ENCODE measurements at places on chromosomes 2 and 18.
A peak's percentile ranks its signal among the peaks of the same experiment; 100 is the strongest.

DNA sequence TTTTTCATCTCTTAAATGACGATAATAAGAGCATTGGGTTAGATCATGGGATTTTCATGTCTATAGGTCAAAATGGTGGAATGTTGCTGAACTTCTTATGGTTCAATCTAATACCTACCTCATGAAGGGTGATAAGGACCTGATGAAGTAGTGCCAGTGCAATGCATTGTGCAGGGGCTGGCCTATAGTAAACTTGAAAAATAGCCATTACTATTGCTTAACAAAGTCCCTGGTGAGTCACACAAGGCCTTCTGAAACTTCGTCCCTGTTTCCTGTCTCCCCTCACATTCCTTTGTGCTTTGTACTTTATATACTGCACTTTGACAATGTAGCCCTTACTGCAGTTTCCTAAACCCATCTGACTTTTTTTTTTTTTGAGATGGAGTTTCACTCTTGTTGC is 515.9 kb downstream of the SLC4A3 start:
- DNase-seq, result peak; percentile 88

- DNase-seq, result peak; percentile 59
Measured at GRCh38 chr18:25594351-25594750, 242.4 kb upstream of the ZNF521 start.

DNA sequence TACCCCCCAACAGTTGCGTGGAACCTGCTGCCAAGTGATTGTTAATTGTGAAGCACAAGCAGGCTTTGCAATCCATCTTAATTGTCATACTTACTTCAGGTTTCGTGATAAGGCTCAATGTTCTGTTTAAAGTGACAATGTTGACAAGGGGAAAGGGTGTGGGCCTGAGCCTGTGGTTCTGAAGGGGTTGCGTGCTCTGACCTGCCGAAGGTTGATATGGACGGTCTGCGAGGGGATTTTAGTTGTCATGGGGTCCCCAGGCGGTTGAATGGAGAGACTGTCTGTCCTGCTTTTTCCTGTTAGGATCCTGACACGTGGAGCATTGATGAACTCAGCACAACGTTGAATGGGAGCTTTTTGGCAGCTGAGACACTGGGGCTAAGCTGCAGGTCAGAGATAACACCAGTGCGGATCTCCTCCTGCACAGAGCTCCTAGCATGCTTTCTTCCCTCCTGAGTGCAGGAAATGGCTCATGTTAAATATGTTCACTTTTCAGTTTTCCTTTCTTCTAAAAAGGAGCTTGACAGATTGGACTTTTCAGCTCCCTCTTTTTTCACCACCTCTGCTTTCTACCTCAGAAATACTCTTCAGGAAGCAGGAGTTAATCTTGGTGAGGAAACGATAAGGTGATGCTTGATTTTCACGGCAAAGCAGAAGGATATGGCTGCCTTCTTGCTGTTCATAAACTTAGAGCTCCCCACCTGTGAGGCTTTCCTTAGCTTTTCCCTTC is 62.9 kb upstream of the ZEB2 start:
- DNase-seq, result no peak

GRCh38 chr2:27921424-27921823 is 30.9 kb downstream of the BABAM2 start:
- no peak for DNase-seq

- no peak for DNase-seq
Measured at GRCh38 chr2:128817171-128817570, 498.5 kb upstream of the HS6ST1 start.

DNA sequence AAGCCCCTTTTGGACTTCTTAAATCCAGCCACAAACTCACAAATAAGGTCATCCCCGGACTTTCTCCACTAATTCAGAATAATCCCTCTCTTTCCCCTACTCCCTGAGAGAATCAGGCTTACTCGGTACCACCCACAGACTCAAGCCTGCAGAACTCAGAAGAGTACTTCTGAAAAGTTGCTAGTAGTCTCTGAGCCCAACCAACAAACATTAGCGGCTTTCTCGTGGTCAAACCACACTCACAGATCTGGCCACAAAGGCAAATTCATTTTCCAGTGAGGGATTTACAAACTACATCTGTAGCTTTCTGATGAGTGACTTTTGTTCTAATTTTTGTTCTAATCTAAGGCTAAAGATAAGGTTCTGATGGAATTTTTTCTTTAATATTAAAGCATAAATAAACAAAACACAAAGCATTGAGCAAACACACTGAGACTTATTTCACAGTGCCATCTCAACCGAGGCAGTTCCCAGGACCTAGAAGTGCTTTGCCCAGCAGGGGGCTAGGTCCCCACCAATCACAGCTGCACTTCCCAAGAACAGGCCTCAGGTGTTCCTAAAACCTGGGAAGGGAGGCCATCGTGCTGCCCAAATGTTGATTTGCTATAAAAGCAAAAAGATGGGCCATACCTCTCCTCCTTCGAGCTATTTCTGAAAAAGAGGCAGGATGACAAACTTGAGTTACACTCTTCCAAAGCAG is 110.7 kb downstream of the COLEC12 start:
- peak; percentile 75 for DNase-seq

GRCh38 chr18:50722311-50722710 is 97.5 kb downstream of the MRO start:
- DNase-seq, result no peak

DNA sequence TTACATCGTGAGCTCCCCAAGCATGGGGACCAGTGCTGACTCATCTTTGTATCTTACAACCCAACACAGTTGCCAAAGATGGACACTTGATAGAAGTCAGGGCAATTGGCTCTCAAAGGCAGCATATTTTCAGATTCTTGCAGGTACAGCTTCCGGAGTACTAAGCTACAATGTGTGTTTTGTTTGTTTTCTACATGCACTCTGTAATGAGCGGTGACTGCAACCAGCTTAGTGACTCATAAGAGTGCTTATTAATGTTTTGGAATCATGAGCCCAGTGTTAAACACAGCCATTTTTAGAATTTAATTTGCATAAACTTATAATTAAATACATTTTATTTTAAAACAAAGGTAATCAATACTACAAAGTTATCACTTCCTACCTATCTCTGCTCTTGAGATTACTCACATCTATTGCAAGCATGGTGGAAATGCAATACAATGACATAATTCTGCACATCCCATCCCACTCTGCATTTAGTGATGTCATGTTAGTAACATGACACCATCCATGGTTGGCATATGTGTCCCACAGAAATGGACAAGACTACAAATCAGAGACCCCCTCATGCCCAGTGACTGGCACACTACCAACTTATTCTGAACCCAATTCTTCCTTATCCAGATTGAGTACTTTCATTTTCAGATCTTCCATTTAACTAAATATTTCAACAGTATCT is 399.8 kb upstream of the ST6GAL2 start:
- no peak for DNase-seq

DNA sequence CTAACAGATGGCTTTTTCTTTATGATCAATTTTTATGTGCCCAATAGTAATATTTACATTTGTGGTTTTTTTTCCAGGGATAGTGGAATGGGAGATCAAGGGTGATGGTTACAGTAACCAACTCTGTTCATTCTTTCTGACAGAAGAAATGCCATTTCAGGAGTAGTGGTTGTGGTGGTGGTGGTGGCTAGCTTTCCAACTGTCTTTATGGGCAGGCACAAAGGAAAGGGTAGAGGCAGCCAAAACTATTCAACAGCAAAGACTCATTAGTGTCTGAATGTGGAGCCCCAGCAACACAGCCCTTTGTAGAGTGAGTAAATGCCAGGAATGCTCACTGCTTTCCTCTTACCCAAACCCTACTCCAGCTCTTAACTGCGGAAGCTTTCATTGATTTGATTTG is 227.7 kb downstream of the RND3 start:
- DNase-seq, result no peak

DNA sequence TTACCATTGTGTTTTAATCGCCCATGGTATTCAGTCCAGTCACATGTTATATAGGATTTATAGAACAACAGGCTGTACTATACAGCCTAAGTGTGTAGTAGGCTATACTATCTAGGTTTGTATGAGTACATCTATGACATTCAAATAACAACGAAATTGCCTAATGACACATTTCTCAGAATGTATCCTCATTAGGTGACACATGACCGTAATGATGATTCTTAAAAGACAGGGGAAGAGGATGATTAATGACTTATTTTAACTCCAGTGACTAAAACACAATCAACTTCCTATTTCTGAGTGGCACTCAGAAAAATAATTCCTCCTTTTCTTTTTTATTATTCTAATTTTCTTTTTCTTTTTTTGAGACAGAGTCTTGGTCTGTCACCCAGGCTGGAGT is 63.0 kb upstream of the ACSL3 start:
- DNase-seq, result no peak

GRCh38 chr18:25349926-25350487 is 2.0 kb downstream of the ZNF521 start:
- peak; percentile 40 for DNase-seq

DNA sequence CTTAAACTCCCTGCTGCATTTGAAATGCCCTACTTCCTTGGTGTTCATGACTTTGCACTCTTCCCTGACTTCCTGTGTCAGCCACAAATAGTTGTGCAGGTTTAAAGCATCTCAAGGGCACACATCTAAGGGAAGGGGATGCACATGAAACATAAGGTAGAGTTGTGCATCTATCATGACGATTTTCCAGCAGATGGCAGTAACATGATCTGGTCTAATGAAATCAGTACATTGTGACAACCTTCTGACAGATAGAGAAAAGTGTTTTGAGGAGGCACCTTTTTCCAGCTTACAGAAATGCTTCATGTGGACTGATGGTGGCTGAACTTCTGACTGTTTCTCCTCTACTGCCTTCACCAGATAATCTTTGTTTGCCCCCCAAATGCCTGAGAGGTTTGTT is 238.9 kb downstream of the XIRP2 start:
- DNase-seq, result peak; percentile 23

DNA sequence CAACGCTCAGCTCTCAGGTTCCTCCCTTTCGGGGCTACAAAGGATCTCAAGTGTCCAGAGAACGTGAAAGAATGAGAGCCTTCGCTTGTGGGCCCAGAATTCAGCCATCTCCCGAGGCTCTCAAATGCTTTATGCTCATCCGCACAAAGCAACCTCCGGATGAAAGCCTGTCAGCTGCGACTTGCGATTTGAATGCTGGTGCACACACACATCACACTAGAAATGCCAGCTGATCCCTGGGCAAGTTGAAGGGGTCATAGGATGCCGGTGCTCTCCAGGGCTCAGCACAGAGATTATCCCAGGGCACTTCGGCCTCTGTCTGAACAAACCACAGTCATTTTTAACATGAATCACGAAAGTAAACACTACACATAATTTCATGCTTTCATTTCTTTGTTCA is 141.8 kb upstream of the MYT1L start:
- DNase-seq, result no peak

- DNase-seq, result no peak
Measured at GRCh38 chr2:179044500-179044899, 5.4 kb downstream of the CCDC141 start.

DNA sequence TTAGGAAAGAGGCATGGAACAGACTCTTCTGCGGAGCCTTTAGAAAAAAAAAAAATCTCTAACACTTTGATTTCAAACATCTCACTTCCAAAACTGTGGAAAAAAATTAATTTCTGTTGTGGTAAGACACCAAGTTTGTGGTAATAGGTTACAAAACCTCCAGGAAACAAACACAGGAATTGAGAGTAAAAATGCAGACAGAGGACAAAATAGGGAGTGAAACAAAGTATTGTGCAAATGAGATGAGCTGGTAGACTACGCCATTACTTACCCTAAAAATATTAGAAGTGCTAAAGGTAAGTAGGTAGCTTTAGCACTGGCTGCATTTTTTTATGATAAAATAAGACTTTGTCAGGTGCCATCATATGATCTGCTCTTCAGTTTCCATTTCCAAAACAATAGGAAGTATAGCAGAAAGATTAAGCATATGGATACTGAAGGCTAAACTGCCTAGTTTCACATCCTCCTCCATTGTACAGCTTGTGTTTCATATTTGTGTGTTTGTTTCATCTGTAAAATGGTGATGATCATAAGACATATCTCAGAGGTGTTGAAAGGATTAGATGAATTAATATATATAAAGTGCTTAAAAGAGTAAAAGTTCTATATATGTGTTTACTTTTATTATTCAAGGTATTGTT is 309.2 kb downstream of the NR4A2 start:
- no peak for DNase-seq

- peak; percentile 78 for DNase-seq
Measured at GRCh38 chr2:203533676-203534591, 1.2 kb downstream of the RAPH1 start.

DNA sequence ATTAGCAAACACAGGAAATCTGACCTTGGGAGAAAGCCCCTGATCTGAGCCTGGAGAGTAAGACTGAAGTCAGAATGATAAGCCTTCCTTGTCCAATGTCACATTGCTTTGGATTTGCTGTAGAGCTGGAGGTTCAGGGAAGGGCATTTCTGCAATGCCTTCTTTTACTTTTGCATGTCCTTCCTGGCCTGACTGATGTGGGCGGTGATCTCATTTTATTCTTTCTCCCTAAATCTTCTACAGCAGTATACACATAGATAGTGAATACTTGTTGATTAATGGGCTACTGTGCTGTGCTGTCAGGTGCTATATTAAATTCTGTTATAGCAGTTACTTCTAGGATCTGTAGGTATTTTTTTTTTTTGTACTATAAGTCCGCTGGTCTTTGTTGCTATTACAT is 62.6 kb downstream of the PLCL1 start:
- DNase-seq, result no peak

GRCh38 chr2:59761966-59762365 is 791.5 kb downstream of the BCL11A start:
- no peak for DNase-seq

DNA sequence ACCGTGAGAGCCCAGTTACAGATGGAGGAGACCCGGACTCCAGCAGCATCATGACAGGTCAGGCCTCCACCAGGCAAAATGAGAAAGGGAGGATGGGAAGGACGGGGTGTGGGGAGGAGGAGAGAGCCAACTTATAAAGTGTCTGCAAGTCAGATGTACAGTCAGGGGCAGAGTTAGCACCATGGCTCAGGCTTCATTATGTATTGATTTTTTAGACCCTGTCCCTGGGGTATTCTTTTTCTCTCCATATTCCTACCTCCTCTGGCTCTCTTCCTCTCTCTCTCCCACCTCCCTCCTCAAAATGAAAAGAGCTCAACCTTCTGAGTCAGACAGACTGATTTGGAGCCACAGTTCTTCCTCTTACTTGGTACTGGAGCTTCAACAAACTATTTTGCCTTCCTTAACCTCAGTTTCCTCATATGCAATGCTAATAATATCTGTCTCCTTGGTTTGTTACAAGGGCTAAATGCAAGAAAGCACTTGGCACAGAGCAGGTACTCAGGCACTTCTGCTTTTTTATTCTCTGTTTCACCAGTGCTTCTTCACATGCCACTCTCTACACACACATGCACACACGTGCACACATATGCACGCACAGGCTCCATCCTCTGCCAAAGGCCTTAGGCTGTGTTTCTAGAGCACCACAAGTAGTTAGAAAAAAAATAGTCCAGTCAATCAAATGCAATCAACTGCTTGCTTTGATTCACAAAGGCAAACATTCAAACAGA is 92.3 kb upstream of the PKDCC start:
- no peak for DNase-seq

GRCh38 chr18:75456199-75456631 is 28.7 kb upstream of the SMIM21 start:
- DNase-seq, result no peak

All from fibroblast of skin of right biceps (primary cell).